Type B pancreatic cell (in vitro differentiated cells): ENCODE measurements at places on chromosomes 16 and 17. TPM values are rescaled to one million over a fixed set of nuclear protein-coding genes. Genes with fewer than 3 reads are reported as not detected.

GLIS2 gene
- 13.1 and 23.0 TPM in 2 replicates for total RNA-seq

ABCA10 gene
- total RNA-seq = 1.1 and 1.2 TPM in 2 replicates

DNA sequence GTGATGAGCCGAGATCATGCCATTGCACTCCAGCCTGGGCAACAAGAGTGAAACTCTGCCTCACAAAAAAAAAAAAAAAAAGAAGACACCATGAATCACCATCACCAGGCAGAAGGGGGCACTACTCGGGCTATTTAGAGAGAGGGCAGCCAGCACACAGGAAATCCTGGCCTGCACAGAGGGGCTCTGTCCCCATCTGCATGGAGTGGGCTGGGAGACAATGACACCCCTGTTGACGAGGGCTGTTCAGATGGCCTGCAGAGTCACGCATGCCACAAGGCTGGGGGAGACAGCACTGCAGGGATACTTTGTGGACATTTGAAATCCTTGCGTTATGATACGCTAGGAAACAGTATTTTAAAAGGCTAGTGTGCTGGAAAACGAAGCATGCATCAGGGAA is 48.3 kb downstream of the CUEDC1 start:
- DNase-seq = no peak

GRCh38 chr17:81808778-81809555 is 5.0 kb downstream of the GCGR start:
- no peak for DNase-seq

DNA sequence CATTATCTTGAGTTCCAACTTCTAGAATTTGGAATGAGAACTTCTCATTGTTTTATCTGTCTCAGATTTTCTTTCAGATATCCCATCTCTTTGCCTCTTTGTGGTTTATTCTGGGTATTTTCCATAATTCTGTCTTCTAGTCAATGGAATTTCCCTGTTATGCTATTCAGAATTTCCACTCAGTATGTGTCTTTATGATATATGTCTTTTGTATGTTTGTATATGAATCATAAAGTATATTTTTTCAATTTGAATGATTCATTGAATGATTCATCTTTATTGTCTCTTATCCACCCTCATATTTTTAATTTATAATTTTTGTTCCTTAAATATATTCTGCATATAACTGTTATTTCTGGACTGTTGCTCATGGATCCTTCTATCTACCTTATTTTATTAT is 729.7 kb upstream of the GOT2 start:
- no peak for DNase-seq

QRICH2 gene
- total RNA-seq = 3.9 and 11.7 TPM in 2 replicates

LRRC37A gene
- 2.3 and 3.8 TPM in 2 replicates for total RNA-seq

DNA sequence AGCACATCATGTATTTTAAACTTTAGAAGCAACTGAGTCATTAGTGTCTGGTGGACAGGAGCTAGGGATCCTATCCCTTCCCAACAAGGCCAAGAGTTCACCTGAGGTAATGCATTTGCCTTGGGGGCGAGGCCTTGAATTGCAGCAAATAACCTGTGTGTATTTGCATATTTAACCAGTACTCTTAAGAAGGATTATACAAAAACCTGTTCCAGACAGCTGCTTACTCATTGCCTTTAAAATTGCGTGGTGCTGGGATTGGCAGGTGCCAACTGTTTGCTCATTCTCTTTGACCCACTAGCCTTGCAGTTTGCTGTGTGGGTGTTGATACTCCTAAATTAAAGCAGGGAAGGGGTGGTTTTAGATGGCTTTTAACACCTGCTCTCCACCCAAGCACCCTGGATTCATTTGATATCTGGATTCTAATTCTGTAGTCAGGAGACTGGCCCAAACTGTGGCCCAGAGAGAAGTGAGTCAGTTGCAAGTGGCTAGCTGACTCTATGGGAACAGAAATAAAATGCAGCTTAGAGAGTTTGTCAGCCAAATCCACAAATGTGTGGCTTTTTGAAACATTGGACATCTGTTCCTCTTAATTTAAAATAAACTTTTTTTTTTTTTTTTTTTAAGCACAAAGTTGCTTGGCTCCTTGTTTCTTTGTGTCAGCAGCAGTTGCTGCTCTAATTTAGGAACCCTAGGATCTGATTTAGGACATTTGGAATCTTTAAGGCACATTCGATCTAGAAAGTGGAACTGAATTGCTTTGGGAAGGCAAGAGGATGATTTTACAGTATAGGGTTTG is 46.9 kb downstream of the TUBD1 start:
- DNase-seq = no peak

KRTAP9-4 gene
- total RNA-seq = not detected in 2 replicates

GRCh38 chr16:22205577-22206012 is 483 bp upstream of the EEF2K start:
- no peak for DNase-seq

SEPTIN12 gene
- total RNA-seq = not detected in 2 replicates

- DNase-seq = peak; percentile 91
These were observed at the start of gene EPOP for GRCh38 chr17:38674749-38675615. TSS of gene EPOP (minus strand) at chr17:38674957. CDS start at chr17:38674495, 462 bp downstream.

ITGB3 gene
- 0.36 and 1.6 TPM in 2 replicates for total RNA-seq

SYNGR3 gene
- 2.4 and 2.5 TPM in 2 replicates for total RNA-seq

DNA sequence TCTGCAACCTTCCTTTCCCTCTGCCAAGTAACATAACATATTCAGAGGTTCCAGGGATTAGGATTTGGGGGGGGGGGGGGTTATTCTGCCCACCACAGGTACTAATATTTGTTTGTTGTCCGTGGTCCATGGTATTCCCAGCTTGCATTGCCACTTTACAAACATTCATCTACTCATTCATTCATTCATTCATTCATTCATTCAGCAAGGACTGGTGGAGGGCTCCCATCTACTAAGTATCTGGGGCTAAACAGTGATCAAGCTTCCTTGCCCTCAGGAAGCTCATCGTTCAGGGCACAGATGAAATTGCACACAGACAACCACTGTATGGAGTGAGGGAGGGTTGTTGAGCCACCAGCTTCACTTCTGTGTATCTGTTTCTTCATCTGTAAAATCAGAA is 45.8 kb upstream of the NDRG4 start:
- DNase-seq = no peak

GRCh38 chr16:89695875-89696669 is 5.4 kb downstream of the SPATA2L start:
- no peak for DNase-seq

DNA sequence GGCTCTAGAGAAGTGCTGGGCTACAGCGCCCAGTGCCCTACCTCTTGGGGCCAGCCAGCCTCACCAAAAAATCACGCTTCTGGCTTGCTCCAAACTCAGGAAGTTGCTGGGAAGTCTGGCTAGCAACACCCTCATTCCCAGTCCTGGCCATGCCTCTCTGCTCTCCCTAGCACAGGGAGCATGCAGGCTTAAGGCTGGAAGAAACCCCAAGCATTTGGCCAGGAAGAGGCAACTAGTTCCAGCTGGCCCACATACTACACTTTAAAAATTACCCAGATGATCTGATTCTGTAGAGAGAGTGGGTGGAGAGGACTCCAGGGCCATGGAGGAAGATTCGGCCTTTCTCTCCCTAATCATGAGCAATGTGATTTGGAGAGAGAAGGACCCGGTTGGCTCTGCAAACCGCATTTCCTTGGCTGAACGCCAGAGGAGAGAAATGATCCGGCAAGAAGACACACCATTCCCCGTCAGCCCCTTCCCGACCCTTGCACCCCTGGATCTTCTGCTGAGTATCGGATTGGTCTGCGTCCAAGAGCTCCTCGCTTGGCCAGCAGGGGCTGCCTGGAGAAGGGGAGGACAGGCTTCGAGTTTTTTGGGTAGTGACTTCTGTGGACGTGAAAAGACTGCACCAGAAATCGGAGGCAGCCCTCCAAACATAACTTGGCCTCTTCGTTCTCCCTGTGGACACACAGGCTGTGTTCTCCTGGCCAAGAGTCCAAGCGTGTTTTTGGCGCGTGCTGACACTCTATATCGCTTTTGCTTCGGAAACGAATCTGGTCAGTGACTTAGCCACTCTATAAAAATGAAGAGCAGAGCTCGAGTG is 406.3 kb downstream of the WWOX start:
- no peak for DNase-seq

DNA sequence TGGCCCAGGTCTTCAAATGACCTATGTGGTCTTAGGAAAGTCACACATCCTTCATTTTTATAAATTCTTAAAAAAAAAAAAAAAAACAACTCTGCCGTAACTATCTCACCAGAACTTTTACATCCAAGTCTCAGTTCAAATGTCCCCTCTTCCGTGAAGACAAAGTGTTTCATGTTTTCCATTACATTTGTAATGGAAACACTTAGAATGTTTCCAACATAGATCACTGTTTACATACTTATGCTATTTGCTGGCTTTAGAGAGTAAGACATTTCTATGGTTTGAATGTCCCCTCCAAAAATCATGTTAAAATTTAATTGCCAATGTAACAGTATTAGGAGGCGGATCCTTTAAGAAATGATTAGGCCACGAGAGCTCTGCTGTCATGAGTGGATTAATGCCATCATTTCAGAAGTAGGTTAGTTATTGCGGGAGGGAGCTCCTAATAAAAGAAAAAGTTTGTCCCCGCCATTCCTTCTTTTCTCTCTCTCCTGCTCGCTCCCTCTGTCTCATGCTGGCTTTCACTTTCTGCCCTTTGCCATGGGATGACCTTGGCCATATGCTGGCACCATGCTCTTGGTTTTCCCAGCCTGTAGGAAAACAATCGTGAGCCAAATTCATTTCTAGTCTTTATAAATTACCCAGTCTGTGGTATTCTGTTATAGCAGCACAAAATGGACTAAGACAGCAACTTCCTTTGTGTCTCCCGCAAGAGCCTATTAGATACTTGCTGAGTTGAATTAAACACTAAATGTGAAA is 887.8 kb upstream of the SOX9 start:
- no peak for DNase-seq

- no peak for DNase-seq
These were observed 2449.5 kb downstream of the TP53TG3F start for GRCh38 chr16:35908942-35909341.

DNA sequence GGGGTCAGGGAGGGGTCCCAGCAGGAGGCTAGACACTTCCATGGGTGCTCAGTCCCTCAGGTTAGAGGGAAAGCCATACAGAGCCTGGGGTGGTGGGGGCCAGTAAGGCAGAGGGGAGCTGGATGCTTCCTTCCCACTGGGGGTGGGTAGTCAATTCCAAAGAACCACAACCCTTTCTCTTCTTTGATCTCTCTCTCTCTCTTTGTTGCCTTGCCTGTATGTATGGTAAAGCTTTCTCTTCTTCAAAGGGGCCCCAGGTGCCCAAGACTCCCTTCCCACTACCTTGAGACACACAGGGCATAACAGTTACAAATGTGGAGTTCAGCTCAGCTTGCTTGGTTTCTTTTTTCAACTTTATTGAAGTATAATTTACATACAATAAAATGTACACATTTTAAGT is 30.5 kb upstream of the C1QL1 start:
- no peak for DNase-seq

DNA sequence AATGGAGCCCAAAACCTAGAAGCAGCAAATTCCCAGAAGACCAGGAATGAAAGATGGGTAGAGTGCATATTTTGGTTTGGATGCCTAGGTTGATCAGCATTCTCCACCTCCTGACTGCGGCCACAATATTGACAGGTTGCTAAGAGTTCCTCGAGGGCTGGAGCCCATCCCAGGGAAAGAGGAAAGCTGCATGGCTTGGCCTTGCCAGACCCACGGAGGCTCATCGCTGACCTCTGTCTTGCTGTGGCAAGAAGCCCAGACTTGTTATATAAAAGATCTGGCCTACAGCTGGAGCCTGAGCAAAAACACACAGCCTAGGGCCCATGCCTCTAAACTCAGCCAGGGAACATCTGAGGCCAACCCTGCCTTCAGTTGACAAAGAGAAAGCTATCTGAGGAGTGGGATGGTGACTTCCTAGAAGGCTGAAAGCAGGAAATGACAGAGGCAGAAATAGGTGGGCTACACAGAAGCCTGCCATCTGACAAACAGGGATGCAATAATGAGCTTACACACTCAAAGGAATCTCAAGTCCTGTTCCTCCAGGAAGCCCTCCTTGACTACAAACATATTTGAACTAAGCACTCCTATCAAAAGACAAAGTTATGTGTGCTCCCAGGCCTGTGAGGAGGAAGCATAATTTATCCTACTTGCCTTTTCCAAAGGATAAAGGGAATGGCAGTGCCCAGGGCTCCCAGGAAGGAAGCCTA is 22.5 kb upstream of the SLC35B1 start:
- no peak for DNase-seq

DNA sequence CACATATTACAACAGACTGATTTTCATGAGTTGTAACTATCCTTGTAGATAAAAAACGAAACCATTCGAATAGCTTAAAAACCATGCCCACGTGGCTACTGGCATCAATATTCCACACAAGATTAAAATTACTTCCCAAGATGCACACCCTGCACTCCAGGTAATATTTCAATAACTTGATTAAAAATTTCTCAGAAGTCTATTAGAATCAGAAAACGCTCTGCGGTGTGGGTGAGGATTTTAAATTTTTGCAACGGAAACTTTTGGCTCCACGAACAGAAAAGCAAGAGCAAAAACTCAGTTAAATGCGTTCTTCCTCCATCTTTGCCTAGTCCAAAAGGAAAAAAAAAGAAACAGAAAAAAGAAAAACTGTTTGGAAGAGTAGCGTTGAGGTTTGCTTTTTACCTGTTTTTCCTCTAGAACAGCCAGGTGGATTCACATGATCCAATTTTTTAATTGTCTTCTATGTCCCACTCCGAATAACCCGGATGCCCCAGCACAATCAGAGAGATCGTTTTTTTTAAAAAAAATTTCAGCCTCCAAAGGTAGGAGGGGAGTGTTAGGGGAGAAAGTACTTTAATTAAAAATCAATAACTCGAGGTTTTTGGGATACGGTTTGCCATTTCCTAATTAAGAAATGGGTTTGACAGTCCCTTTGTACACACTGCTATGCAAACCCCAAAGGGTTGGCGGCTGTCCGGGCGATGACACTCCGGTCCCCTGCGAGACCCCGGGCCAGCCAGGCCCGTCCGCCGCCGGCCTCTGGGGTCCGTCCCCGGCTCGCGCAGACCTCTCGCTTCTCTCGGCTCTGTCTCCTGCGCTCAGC is 708 bp upstream of the NFAT5 start:
- no peak for DNase-seq

SCNN1B gene
- 4.2 and 4.3 TPM in 2 replicates for total RNA-seq

DNA sequence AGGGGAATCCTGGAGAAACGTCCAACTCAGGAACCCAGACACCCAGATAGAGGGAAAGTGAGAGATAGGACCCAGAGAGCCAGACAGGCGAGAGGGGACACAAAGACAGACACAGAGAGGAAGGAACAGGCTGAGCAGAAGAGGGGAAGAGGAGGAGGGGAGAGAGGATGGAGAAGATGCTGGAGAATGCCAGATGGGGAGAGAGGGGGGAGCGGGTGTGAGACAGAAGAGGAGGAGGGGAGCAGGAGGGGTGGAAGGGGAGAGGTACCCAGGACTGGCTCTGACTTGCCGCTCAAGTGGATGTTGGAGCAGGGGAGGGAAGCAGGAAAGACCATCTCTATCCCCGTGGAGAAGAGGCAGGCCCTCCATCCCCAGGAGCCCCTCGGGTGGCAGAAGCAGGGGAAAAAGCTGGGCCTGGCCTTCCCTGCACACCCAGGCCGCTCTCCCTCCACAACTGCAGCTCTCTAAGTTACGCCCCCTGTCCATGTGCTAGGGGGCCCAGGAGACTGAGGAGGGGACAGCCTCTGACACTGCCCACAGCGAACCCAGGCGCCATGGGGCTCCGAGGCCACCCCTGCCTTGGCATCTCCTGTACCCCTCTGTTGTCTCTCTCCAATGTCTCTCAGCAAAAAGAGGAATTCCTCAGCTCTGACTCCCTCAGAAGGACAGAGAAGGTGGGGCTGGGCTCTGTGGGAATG is 4.8 kb downstream of the PPP1R9B start:
- no peak for DNase-seq
